Stimulated activated CD4-positive, alpha-beta T cell treated with anti-CD3 and anti-CD28 coated beads, Interleukin-15, amount 100 ng/mL, for 48 hours (primary cell): ENCODE measurements at places on chromosomes 7 and 10.

- no peak for DNase-seq
These were observed at the start of gene MYH16 for GRCh38 chr7:99272476-99273045. TSS of gene MYH16 (plus strand) at chr7:99272839.

- no peak for DNase-seq
These were observed 131.7 kb downstream of the RTKN2 start for GRCh38 chr10:62136931-62137330.

- DNase-seq, result no peak
These were observed 9.5 kb downstream of the SLIT1 start for GRCh38 chr10:97176226-97176625.

GRCh38 chr7:138748666-138749065, 47.5 kb upstream of the SVOPL start:
- no peak for DNase-seq

- DNase-seq, result no peak
These were observed 91.8 kb downstream of the PTPRN2 start for GRCh38 chr7:158495786-158496185.

DNA sequence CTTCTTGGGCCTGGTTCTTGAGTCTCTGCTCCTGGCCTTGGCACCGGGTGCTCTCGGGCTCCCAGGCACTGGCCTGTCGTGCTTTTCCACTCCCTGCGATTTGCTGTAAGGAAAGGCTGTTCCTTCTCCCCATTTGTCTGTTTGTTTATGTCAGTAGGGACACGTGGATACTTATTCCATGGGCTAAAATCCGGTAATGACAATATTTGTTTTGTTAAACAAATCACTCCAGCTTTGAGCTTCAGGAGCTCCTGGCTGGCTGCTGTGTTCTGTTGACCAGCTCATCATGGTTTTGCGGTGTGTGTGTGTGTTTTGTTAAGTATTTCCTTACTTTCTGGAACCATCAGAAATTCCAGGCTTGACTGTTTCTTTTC, 17.5 kb upstream of the JAKMIP3 start:
- no peak for DNase-seq
